Globus pallidus (tissue), 1 donor: ENCODE measurements at places on chromosomes 11 and 22.

DNA sequence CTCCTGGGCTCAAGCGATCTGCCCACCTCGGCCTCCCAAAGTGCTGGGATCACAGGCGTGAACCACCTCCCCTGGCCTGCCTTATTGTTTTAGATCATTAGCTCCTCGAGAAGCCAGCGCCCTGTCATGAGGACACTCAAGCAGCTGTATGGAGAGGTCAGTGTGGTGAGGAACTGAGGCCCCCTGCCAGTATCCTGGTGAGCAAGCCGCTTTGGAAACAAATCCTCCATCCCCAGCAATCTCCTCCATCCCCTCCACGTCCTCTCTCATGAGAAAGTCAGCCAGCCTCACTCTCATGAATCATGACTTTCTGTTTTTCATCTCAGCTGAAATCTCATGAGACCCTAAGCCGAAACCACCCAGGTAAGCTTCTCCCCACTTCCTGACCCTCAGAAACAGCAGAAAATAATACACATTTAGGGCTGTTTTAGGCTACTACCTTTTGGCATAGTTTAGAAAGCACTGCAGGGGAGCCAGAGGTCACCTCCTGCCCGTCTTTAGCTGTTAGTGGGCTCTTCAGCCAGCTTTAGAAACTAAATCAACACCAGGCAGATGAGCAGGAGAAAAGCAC, 56.0 kb downstream of the CTTN start:
- DNase-seq: no peak

DNA sequence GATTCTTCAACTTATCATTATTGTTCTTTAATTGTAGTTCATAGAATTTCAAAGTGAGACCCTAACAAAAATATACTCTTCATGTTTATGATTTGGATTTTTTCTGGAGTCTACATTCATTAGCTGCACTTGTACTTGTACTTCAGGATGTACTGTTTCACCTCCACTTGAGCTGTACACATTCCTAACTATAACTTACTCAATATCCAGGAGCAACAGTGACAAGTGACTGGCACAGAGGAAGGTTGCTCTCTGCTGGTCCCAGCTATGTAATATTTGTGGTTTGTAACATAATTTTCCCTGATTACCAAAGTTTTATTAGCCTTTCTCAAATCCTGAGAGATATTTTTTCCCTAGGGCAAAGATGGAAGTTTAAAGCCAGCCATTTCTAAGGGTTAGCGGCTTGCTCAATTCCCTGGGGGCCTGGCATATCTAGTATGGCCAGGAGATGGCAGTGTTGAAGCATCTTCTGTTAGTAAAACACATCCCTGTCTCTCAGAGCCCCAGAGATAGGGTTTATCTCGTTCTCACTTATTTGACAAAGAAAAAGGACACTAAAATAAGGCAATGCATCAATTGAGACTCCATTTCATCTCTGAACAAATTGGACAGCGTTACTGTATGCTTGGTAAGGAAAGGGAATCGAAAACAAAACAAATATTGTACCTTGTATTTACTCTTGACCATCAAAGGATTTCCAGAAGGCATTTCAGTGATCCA, 14.2 kb downstream of the OR52A5 start:
- peak; percentile 55 for DNase-seq

- DNase-seq: no peak
Measured at GRCh38 chr11:69425895-69426544, 55.4 kb upstream of the LINC01488 start.

GRCh38 chr11:115284773-115285172, 219.4 kb downstream of the CADM1 start:
- DNase-seq: no peak

GRCh38 chr11:86167499-86168164, 76.9 kb upstream of the EED start:
- DNase-seq: no peak

DNA sequence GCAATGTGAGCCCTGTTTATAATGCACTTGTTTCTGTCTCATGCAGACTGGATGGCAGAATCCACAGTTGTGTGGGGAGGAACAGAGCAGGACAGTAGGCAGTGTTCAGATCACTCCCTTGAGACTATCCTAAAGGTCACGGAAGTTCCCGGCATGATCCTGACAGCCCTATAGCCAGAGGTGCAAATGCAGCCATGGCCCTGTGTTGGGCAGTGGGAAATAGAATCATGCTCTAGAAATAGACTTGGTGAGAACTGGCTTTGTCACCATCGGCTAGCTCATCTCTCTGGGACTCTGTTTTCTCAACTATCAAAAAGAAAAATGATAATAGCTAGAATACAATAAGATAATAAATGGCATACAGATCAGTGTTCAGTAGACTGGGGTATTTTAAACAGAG, 123.2 kb downstream of the FEZ1 start:
- DNase-seq: no peak

DNA sequence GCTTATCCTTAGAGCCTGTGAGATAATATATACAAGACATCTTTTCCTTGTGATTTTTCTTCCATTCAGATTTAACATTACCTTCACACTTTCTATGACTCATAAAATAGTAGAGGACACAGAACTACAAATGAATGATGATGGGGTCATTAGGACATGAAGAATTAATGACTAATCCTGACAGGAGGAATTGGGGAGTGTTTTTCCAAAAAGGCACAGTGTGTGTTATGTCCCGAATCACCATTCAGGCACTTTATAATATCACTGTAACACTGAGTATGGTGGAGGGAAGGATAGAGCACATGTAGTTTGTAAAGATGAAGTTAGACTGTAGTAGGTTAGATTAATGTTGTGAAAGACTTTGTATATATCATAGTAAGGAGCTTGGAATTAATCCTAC, 391.3 kb downstream of the JRKL start:
- DNase-seq: no peak

DNA sequence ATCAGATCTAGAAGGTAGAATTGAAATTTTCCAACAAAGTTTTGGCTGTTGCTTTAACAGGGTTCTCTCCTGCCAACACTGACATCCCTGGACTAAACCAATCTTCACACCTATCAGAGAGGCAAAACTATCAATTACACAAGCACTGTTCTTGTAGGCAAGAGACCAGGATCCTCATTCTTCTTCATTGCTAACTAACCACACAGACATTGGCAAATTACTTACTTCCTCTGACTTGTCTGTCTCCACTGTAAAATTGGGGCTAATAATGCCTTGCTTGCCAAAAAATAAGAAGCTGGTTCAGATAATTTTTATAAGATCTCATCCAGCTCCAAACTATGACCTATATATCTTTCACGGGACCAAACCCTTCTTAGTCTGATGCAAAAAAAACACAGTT, 93.8 kb upstream of the DDI1 start:
- DNase-seq: no peak
